ENCODE measurements at places on chromosomes 16 and 17. TPM values are rescaled to one million over a fixed set of nuclear protein-coding genes. Genes with fewer than 3 reads are reported as not detected.

Gene PRM2
- polyA plus RNA-seq: not detected

GRCh38 chr17:2157081-2157480 lies 102.2 kb downstream of the HIC1 start:
- no peak for DNase-seq

DNA sequence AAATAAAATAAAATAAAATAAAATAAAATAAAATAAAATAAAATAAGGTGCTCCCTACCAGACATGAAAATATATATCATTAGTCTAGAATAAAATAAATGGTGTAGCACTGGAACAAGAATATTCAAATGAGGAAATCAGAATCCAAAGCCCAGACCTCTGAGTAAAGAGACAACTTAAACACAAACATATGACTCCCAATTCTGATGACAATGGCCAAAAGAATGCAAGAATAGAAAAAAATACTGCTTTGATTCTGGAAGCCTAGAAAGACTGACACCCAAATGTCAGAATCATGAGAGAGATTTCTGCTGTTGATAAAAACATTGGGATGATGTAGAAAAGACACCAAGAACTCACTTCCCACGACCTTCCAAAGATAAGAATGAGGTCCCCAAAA lies 27.9 kb downstream of the MYOCD start:
- DNase-seq: no peak

Gene CACNG3
- not detected for polyA plus RNA-seq

GRCh38 chr17:83196973-83197880 lies 117.8 kb downstream of the METRNL start:
- DNase-seq: no peak

GRCh38 chr16:90078579-90078895 lies 1.4 kb upstream of the PRDM7 start:
- DNase-seq: no peak

- DNase-seq: no peak
Observed at GRCh38 chr16:5354645-5355044, 257.1 kb upstream of the EEF2KMT start.
